Stimulated activated CD8-positive, alpha-beta memory T cell treated with anti-CD3 and anti-CD28 coated beads, Interleukin-15, amount 100 ng/mL, for 24 hours (primary cell): ENCODE measurements at places on chromosomes 4 and X.

DNA sequence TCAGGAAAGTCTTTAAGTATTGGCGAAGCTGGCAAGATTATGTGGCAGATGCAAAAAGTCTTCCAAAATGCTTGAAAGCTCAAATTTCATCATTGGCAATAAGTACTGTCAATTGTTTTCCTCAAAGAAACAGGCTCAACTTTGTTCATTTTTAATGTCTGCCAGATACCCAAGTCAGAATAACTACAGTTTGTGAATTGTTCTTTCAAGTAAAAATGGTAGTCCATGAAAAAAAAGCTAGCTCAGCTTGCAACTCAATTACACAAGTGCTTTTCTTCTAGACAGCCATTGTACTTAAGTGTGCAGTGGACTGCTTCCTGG lies 70.5 kb downstream of the AFF1 start:
- no peak for DNase-seq

DNA sequence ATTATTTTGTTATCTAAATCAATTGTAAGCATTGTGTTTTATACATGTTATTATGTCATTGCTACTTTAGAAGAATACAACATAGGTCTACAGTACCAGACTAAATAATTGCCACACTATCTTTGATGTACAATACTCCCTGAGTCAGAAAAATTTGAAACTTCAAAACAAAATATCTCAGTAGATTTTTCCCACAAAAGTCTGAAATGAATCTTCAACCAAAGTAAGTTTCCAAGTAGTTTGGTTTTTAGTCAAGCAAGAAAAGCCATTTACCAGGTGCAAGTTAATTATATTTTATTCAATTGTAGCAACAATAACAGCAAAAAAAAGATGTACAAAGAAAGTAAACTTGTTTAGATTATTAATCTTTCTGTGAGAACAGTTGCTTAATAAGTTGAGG lies 11.4 kb upstream of the PARM1 start:
- DNase-seq = no peak

DNA sequence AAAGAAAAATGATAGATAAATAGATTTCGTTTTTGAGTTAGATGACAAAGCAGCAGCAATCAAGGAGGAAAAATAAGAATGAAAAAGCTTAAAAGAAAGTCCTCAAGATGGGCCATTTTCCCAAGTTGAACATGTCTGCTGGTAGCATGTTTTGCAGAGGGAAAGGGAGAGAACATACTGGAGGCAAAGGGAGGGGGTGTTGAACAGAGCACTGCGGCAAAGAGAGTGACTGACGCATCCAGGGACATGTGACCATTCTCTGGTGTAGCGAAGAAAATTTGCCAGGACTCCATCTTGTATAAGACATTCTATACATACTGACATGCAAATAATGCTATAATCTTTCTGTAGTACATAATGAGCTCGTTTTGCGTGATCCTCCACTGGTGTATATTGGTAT lies 1.2 kb downstream of the LINC00632 start:
- no peak for DNase-seq

- DNase-seq = no peak
Measured at GRCh38 chr4:9994246-9994847, 26.9 kb downstream of the SLC2A9 start.

DNA sequence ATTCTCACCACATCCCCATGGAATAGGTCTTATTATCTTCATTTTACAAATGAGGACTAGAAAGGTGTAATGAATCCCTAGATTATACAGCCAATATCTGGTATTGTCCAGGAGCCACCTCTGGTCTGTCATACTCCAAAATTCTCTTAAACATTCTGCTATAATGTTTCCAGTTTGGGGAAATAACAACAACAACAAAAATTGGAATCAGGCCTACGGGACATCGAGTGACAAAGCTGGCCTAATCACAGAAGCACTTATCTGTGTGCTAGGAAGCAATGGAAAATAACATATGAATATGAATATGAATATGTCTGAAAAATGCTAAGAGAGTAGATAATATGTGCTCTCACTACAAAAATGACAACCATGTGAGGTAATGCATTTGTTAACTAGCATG lies 264.1 kb downstream of the GASK1B start:
- no peak for DNase-seq

DNA sequence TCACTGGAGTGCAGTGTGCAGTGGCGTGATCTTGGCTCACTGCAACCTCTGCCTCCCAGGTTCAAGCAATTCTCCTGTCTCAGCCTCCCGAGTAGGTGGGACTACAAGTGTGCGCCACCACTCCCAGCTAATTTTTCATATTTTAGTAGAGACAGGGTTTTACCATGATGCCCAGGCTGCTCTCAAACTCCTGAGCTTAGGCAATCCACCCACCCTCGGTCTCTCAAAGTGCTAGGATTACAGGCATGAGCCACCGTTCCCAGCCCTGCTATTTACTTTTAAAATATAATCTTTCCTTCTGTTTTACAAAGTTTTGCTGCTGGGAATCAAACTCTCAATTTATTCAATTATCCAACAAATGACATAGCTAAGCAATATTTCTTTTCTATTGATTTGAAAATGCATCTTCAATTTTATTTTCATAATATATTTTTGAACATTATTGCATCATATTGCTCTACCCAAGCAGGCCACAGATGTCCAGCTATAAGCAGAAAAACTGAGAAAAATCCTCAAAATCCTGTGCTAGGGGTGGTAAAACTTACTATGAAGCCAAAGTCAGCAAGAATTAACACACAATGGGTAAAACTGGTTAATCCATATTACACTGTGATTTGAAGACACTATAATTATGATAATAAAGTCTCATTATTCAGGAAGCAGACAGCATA lies 5.2 kb downstream of the TIFA start:
- no peak for DNase-seq
